ENCODE measurements at places on chromosomes 2 and 18.
A peak's percentile ranks its signal among the peaks of the same experiment; 100 is the strongest.

GRCh38 chr2:11832531-11832930, 86.1 kb downstream of the LPIN1 start:
- DNase-seq = no peak

GRCh38 chr2:234425639-234426603, 71.0 kb downstream of the ARL4C start:
- DNase-seq = peak; percentile 71

- no peak for DNase-seq
Observed at GRCh38 chr2:18297534-18298058, 262.9 kb downstream of the RDH14 start.

DNA sequence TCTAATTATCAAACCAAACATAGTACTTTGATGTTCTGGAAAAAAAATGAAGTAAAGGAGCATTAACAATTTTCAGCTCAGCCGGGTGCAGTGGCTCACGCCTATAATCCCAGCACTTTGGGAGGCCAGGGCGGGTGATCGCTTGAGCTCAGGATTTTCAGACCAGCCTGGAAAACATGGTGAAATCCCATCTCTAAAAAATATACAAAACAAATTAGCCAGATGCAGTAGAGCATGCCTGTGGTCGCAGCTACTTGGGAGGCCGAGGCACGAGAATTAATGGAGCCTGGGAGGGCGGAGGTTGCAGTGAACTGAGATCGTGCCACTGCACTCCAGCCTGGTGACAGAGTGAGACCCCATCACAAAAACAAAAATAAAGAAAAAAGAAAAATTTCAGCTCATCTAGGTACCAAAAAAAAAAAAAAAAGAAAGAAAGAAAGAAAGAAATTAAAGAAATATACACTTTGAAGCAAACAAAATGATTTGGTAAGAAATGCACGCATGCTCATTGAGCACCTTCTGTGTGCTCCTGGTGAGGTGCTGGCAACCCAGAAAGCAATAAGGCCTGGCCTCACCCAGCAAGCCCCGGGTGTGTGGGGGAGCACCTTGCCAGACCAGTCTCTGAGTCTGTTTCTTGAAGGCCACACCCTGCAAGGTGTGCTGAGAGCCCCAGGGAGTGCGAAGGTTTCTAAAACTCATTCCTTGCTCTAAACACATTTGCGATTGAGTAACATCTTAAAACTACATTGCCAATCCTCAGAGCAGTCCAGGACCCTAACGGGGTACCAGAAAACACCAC, 133.5 kb downstream of the TFCP2L1 start:
- DNase-seq = no peak

DNA sequence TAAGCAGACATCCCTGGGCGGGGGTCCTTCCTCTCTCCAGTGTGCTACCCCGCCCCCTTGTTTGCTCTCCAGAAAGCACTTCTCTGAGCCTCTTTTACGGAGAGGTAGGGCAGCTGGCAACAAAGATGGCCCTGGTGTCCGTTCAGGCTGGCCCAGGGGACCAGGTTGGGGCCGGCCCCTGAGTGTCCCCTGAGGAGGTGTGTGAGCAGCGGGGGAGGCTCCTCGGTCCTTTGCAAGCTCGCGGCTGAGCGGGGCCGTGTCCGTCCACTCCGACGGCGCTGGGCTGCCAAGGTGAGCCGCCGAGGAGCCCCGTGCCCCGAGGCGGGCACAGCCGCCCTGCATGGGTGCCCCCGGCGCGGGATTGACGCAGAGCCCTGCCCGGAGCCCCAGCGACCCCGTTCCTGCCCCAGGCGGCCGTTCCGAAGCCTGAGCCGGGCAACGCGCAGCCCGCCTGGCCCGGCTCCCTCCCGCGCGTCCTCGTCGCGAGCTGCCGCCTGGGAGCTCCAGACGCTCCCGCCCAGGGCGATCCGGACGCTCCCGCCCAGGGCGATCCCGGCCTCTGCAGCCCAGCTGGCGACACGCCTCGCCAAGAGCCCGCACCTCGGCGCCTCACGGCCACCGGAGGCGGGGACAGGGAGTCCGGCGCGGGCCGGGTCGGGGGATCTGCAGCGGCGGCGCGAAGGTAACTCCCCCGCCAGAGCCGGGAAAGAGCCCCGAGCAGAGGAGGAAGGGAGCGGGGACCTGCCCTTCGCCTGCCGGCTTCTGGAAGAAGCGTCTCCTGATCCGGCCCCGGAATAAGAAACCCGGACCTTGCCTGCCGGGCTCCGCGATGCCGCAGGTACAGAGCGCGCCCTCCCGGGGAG, at the start of gene PROKR1:
Gene PROKR1 (plus strand): TSS at position 569 of the 863 bp plus-strand sequence. CDS start 2,243 bp downstream, outside the sequence.
- no peak for DNase-seq

- DNase-seq = no peak
Observed at GRCh38 chr2:45822272-45822630, 170.8 kb downstream of the PRKCE start.

DNA sequence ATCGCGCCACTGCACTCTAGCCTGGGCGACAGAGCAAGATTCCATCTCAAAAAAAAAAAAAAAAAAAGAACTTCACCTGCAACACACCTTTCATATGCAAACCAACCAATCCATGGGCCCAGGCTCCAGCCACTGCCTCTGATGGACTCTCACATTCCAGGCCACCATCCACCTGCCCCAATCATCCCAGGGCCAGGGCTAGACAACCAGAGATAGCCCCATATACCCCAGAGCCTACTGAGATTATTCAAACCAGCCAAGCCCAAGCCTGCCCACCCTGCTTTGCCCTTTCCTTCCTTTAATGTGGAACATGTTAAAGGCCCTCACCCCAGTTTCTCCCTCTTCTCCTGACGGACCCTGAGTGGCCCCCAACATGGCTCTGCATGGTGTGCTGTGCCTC, 57.0 kb downstream of the MRPL35 start:
- no peak for DNase-seq

- DNase-seq = no peak
Observed at GRCh38 chr18:6566338-6566911, 151.7 kb upstream of the L3MBTL4 start.

DNA sequence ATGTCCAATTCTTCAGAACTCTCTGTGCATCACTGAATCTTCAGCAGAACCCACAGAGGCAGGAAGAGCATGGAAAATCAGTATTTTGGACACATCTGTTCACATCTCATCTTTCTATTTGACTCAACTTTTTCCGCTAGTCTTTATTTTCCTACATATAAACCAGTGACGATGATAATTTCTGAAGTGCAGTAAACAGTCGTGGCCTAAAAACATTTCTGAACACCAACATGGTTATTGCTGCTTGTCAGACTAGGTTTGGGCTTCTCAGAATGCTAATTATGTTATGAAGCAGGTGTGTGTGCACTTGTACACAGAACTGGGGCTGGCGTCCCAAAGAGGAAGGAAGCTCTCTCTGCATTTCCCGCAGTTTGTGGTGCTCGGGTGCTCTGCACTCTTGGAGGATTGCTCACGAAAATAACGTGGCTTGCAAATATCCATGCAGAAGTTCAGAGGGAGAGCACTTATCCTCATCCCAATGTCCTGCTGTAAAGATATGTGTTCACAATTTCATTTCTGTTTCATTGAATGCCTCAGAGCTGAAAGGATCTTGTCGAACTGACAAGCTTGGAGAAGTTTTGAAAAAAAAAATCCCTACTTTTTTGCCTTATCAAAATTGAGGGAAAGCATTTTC, 50.8 kb downstream of the EDAR start:
- no peak for DNase-seq

DNA sequence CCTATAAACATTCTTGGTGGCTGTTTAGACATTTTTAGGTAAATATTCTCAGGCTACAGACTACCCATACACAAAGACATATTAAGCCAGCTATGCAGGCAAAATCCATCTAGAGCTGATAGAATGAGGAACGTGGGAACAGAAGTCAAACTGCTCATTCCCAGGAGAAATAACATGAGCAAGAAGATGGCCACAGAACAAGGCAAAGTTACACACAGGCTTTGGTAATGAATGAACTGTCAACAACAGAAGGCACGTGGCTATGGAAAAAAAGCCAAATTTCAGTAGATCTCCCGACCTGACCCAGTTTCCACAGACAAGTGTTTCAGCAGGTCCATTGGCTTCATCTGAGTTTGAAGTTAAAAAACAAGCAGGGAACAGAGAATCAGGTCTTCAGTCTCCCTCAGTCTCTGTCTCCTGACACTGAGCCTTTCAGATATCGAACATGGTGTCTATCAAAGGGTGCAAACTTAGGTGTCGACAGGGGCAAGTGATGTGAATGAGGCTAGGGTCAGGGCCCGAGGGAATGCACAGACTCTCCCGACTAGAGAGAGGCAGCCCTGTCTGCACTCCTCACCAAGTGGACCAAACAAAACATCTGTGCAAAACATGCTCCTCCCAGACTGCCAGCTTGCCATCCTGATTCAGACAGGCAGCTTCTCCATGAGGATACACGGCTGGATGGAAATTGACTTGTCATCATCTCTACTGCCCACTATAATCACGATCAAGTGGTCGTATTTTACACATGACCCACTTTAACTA, 25.9 kb downstream of the SIGLEC15 start:
- no peak for DNase-seq

- DNase-seq = no peak
Observed at GRCh38 chr18:32420084-32420750, 50.5 kb downstream of the GAREM1 start.

- DNase-seq = no peak
Observed at GRCh38 chr2:196274387-196274809, 103.0 kb upstream of the STK17B start.

DNA sequence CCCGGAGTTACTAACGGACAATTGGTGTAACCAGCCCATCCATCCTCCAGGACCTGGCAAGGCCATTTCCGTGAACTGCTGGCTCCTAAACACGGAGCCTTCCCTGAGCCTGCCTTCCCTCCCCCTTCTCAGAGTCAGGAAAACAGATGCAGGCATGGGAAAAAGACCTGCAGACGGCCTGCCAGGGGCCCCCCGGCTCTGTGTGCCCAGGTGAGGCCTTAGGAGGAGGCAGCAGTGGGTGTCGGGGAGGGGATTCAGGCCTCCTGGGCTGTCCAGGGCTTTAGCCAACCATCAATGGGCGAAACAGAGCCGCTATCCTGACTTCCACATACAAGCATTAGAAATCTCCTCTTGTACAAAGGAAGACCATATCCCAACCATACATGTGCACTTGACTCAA, 68.3 kb upstream of the BOD1L2 start:
- DNase-seq = no peak

- no peak for DNase-seq
Observed at GRCh38 chr2:204638471-204639194, 93.4 kb downstream of the PARD3B start.

DNA sequence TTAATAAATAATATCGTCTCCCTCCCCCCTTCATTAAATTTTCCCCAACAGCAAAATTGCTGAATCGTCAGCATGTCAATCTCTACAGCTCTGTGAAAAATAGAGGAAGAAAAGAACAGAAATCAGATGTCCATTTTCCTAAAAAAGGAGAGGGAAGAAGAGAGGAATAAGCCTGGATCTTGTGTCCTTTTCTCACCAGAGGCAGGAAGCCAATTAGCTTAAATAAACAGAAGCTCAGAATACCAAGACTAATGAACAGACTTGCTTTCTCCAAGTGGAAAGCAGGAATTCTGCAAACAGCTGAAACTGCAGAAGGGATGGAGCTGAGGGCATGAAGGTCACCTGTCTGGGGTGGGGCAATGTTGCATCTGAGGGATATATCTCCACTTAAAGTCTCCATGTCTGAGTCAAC, 265.7 kb downstream of the CCDC85A start:
- no peak for DNase-seq

DNA sequence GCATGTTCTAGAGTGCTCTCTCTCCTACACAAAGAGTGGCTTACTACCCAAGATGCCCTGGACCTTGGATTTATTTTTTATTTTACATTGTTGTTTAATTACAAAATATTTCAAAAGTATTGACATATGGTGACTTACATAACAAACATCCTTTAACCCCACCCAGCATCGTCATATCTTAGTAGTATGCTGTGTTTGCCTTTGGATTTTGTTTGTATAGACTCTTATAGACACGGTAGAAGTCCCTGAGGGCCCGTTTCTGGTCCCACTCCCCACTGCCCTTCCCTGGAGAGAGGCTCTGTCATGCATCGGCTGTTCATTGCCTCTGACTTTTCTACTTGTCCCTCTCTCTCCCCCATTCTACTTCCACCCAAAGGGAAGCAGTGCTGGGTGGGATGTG, 112.0 kb downstream of the ZBTB7C start:
- DNase-seq = no peak

DNA sequence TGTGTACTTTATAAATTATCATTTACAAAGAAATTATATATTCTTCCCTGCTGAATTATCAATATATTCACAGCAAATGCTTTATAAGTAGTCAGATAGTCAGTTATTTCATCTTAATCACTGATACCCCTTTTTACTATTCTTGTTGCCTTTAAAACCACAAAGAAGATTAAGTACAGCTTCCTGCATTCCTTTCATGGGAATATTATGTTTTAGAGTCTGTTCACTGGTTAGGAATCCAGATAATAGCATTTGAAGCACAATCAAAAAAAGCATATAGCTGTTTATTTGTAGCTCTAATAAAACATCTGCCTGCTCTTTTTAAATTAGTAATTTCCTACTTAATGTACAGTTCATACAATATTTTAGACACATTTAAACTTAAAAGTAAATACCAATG, 508.9 kb downstream of the FBXO15 start:
- DNase-seq = no peak

GRCh38 chr2:173002751-173003541, 72.7 kb upstream of the MAP3K20 start:
- DNase-seq = no peak

DNA sequence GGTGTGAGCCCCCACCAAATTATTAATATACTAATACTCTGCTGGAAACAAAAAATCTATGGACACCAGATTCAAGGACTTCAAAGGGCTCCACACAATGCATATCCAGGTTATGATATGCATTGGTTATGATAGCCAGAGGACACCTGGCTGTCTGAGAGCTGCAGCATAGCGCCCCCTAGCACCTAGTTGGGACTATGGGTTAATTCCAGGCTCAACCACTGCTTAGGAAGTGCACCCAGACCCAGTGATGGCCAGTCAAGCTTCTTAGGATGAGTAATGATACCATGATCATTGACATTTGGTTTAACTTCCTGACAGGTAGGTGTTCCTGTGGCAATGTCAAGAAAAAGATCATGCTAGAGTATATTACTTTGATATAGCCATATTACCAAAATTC, 3.8 kb upstream of the FRZB start:
- no peak for DNase-seq

- no peak for DNase-seq
Observed at GRCh38 chr2:14143435-14143834, 489.1 kb upstream of the LRATD1 start.

All from activated naive CD4-positive, alpha-beta T cell (primary cell).